ENCODE measurements at places on chromosomes 7 and 10.

GRCh38 chr7:91267171-91267955, 3.1 kb downstream of the FZD1 start:
- DNase-seq, result no peak

DNA sequence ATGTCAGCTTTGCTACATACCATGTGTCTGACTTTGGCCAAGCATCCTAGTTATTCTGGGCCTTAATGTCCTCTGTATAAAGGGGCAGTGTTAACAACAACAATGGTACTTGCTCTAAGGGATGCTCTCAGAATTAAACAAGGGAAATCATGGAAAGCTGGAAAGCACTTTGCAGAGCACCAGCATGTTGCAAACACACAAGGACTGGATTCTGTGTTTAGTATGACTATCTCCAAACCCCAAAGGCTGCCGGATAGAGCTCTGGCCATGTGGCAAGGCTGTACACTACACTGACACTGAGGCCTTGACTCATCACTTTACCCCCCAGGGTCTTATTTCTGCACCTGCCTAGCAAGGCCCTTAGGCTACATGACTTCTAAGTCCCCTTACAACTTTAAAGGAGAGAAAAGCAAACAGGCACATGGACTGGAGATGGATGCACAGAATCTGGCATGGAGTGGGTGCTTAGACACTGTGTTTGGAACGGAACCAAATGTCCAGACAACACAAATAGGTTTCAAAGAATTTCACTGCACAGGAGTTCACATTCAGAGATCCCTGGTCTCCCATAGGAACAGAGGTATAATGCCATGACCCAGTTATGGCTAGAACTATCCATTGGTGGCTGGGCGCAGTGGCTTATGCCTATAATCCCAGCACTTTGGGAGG, 74.6 kb downstream of the FAM13C start:
- no peak for DNase-seq

- DNase-seq, result no peak
Measured at GRCh38 chr10:71191551-71192076, 20.8 kb upstream of the UNC5B start.

GRCh38 chr7:43727003-43727402, 2.3 kb downstream of the COA1 start:
- DNase-seq, result no peak

DNA sequence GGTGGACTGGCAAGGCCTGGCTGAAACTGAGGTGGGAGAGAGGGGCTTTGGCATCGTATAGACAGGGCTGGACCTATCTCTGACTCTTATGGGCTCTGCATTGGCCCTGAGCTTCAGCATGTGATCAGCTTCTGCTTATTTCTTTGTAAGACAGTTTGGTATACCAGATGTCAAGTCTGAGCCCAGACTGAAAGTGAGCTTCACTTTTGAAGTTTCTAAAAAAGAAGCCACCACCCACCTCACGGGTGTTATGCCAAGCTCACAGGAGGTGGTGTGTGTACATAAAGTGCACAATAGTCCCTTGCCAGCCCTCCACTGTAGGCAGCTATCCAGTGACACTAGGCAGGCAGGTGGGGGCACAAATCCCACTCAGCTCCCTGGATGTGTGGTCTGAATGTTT, 68.7 kb upstream of the SEPHS1 start:
- DNase-seq, result no peak

DNA sequence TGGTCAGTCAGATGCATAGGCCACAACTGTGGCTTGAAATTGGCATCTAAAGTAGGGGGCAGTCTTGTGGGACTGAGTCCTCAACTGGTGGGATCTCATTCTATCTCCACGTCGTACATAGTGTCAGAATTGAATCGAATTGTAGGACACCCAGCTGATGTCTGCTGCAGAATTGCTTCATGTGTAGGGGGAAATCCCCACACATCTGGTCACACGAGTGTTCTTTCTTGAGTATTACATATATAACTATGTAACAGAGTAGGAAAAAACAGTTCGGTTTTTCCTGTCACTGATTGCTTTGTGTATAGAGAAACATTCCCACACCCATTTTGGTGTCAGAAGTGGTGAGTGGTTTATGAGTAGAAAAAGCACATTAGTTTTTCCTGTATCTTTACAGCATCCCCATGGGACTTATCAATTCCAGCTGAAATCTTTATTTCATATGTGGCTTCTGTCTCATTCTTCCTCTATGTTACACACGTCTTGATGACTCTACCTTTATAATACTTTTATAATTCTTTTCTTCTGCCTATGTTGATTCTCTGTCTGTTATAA, 79.4 kb upstream of the PCGF5 start:
- DNase-seq, result no peak

DNA sequence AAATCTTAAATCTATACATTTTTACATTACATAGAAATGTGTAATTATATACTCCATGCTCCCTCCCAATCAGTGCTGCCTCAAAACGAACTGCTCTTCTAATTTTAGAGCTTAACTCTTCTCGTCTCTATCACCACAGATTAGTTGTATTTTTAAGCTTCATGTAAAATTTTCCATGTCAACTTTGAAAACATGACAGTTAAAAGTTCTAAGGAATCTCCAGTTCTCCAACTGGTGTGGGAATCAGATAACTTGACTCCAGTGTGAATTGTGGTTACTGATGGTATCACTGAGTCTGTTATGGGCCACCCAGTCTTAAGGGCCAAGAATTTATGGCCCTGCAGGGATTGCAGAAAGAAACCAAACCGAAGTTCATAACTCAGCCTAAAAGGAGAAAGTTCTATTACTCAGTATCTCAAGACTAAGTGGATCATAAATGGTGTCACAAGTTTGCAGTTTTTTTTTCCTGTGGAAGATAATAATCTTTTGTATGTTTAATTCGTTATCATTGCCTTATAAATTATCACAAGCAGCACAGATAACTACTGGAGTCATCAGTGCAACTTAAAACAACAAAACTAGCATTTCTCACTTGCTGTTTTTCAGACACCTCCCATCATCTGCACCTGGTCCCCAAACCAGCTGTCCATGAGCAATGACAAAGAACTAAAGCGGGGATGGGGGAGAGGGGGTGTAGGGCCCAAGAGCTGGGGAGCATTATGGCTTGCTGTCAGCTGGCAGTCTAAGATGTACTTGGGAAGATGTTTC, 31.5 kb upstream of the KMT2E start:
- DNase-seq, result no peak

- DNase-seq, result no peak
Measured at GRCh38 chr10:114397651-114398145, 6.6 kb downstream of the AFAP1L2 start.

GRCh38 chr10:11437391-11438142, 173.9 kb downstream of the USP6NL start:
- DNase-seq, result no peak

DNA sequence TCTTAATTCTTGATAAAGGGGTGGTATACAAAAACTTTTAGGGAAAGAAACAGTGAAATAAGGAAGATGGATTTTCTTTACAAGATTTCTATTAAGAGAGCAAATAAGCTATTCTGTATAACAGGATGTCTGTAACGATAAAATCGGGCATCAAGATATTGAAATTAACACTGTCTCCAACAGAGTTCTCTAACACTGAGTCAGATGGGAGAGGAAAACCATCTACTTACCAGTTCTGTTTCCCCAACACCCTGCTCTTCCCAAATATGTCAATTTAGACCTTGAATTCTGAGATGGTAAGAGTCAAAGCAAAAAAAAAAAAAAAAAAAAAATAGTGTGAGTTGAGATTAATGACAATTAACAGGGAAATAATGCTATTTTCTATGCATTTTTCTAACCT, 23.0 kb downstream of the SMURF1 start:
- no peak for DNase-seq

- DNase-seq, result peak; percentile 86
Measured at GRCh38 chr10:110226543-110226925, 19.1 kb downstream of the MXI1 start.

DNA sequence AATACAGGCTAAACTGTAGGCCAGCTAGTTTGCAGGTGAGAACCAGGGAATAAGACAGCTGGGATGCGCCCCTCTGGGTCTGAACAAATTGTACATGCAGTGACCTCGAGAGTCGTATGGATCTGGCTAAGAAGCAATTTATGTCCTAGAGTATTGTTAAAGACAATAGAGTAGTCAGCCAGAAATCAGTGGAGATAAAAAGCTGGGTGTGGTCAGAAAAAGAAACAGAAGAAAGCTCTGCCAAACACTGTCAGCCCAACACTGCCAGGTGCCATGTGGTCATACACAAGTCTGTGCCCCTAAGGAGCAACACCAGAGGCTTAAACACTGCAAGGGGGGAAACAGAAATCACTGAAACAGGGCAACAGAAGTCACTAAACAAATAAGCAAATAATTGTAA, 62.2 kb downstream of the CNOT4 start:
- DNase-seq, result no peak

- no peak for DNase-seq
Measured at GRCh38 chr10:86099542-86100334, 266.9 kb downstream of the GRID1 start.

- no peak for DNase-seq
Measured at GRCh38 chr7:50695026-50695425, 87.7 kb downstream of the GRB10 start.

GRCh38 chr10:100374200-100374655, 27.2 kb downstream of the SCD start:
- no peak for DNase-seq

DNA sequence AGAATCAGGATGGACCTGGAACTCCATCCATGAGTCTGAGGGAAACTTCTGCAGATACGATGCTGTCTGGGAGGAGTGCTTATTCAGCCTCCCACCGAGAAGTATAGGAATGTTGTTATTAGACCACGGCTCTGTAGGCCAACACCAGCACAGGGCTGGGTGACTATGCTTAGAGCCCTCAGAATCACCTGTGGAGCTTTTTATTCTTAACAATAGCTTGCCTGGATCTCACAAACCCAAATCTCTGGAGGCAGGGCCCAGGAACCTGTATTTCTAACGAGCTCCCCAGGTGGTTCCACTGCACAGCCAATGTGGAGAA, 55.6 kb upstream of the ARID5B start:
- DNase-seq, result no peak

- no peak for DNase-seq
Measured at GRCh38 chr7:142519079-142520078, 229.9 kb upstream of the PRSS1 start.

GRCh38 chr10:104331208-104331838, 6.9 kb downstream of the ITPRIP start:
- no peak for DNase-seq

- DNase-seq, result no peak
Measured at GRCh38 chr10:73065441-73065840, 31.2 kb downstream of the P4HA1 start.

DNA sequence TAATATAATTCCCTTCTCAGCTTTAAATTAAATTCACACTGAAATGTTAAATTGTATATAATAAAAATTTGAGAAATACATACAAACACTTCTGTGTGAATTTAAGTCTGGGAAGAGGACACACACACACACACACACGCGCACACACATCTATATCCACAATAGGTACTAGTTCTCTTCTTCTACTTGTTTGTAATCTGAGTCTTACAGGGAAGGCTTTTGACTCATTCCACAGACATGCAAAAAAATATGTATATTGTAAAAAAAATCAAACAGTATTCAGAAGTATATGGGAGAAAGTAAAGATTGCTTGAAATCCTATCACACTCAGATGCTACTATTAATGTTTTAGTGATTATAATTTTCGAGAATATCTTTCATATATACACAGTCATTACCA, 276.2 kb downstream of the MDFIC start:
- DNase-seq, result no peak

- DNase-seq, result no peak
Measured at GRCh38 chr7:82018226-82018625, 248.4 kb upstream of the HGF start.

- no peak for DNase-seq
Measured at GRCh38 chr10:115417585-115418265, 324.6 kb downstream of the ATRNL1 start.

GRCh38 chr7:143216151-143216550, 5.7 kb upstream of the TAS2R40 start:
- no peak for DNase-seq

GRCh38 chr10:49361178-49361554, 34.7 kb downstream of the DRGX start:
- DNase-seq, result no peak

DNA sequence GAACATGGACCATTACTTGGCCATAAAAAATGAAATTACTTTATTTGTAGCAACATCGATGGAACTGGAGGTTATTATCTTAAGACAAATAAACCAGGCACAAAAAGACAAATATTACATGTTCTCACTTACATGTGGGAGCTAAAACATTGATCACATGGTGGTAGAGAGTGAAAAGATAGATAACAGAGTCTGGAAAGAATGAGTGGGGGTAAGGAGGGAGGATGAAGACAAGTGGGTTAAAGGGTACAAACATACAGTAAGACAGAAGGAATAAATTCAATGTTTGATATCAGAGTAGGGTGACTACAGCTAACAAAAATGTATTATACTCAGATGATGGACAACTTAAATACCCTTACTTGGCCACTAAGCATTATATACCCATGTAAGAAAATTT, 100.0 kb upstream of the WNT16 start:
- DNase-seq, result no peak

GRCh38 chr10:124338276-124338925, 80.3 kb downstream of the OAT start:
- DNase-seq, result no peak
